ENCODE measurements at places on chromosomes 2 and 18. TPM values are rescaled to one million over a fixed set of nuclear protein-coding genes. Genes with fewer than 3 reads are reported as not detected.

DNA sequence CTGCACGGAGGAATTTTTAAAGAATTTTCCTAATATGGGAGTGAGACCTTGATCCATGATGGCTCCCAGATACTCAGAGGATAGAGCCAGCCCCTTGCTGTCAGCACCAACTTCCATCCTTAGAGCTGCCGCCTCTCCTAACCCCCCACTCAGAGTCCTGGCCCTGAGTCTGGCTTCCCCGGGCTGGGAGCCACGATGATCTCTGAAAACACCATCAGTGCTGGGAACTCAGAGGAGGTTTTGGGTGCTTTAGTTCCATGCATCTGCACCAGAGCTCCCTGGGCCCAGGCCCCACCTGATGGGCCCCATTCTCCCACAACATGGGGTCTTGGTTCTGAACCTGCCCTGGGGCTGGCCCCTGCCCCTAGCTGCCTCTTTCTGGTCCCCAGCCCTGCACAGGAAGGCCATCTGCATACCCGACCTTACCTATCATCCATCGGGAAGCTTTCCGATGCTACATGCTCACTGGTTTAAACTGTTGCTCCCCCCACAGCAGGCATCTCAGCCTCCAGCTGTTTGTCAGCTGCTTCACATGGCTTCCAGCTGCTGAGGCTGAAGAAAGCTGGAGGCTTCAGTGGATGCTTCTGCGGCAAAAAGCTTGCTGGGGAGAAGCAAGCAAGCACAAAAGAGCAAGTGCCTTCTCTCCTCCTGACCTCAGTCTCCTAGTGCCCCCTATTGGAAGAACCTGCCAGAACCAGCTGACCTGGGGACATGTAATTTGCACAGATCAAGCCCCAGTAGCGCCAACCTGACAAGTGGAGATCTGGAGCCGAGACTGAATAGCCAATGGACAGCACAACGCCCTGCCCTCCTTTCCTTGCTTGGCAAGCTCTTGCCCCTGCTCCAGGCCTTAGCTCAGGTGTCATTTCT, 24.2 kb upstream of the RHOB start:
- DNase-seq, result peak; percentile 25
- H3K27me3 ChIP-seq, result no peaks in the 10 kb centered on the region
- H3K4me1 ChIP-seq, result peaks cover 27% of the 10 kb centered on the region
- no peaks in the 10 kb centered on the region for H3K36me3 ChIP-seq

The OTOS gene
- total RNA-seq, result not detected

DNA sequence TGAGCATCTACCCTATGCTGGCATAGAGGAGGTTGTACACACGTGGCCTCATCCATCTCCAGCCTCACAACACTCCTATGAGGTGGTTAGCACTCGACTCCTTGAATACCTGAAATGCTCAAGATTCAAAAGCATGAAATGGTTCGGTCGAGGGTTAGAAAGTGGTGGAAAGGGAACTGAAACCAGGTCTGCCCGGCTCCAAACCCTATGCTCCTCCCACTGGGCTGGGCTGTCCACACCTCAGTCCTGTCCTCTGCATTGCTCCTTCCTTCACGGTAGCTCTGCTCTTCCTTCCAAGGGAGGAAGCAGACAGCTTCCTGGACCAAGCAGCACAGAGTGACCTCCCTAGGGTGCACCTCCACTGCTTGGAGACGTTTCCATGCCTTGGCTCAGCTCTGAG, 565.2 kb upstream of the ID2 start:
- peak; percentile 23 for DNase-seq
- H3K27ac ChIP-seq, result no peak overlapping the region
- peaks cover 26% of the 10 kb centered on the region for H3K4me1 ChIP-seq
- H3K36me3 ChIP-seq, result no peaks in the 10 kb centered on the region

The RAB6C gene
- 0.41 TPM for total RNA-seq

- H3K4me3 ChIP-seq, result no peak overlapping the region
- H3K27me3 ChIP-seq, result no peaks in the 10 kb centered on the region
- H3K4me1 ChIP-seq, result no peaks in the 10 kb centered on the region
- no peak overlapping the region for H3K27ac ChIP-seq
- H3K36me3 ChIP-seq, result no peaks in the 10 kb centered on the region
- DNase-seq, result no peak
Measured at GRCh38 chr18:68177807-68178702, 536.9 kb downstream of the TMX3 start.

The KLHL14 gene
- total RNA-seq, result 0.75 TPM

DNA sequence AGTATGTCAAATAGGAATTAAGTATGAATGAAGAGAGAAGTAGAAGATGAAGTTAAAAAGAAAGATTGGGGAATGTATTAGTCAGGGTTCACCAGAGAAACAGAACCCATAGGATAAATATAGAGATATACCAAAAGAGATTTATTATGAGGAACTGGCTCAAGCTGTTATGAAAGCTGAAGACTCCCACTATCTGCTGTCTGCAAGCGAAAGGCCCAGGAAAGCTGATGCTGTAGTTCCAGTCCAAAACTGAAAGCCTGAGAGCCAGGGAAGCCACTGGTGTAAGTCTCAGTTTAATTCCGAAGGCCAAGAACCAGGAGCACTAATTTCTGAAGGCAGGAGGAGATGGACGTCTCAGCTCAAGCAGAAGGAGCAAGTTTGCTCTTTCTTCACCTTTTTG, 200.9 kb upstream of the FN1 start:
- DNase-seq, result no peak
- H3K27me3 ChIP-seq, result no peaks in the 10 kb centered on the region
- no peaks in the 10 kb centered on the region for H3K36me3 ChIP-seq

DNA sequence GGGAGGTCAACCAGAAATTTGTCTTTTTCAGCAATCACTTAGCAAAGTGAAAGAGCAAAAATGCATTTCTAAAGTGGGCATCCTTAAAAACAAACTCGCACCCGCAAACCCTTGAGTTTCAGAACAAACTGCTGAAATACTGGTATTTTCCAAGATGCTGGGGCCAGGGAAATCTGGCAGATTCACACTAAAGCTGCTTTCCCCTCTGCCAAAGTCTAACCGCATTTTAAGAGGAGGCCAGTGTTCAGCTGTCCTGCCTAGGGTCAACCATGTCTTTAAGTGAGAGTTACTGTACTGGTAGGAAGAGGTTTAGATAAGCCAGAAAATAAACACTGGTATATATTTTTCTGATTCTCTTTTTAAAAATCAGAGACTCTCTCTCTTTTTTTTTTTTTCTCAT, 55.9 kb downstream of the ACVR1 start:
- no peak for DNase-seq
- peaks cover 11% of the 10 kb centered on the region for H3K36me3 ChIP-seq
- no peaks in the 10 kb centered on the region for H3K27me3 ChIP-seq

DNA sequence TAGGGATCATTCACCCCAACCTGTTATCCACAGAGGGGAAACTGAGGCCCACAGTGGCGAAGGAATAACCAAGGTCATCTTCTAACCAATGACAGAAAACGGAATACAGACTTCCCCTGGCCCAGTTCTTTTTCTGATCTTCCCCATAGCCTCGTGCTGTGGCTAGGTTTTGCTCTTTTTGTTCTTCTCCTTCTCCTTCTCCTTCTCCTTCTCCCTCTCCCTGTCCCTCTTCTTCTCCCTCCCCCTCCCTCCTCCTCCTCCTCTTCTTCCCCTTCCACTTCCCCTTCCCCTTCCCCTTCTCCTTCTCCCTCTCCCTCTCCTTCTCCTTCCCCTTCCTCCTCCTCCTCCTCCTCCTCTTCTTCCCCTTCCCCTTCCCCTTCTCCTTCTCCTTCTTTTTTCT, 12.9 kb upstream of the TWIST2 start:
- H3K4me1 ChIP-seq, result no peaks in the 10 kb centered on the region
- no peak overlapping the region for H3K27ac ChIP-seq
- H3K36me3 ChIP-seq, result no peaks in the 10 kb centered on the region
- no peak for DNase-seq

DNA sequence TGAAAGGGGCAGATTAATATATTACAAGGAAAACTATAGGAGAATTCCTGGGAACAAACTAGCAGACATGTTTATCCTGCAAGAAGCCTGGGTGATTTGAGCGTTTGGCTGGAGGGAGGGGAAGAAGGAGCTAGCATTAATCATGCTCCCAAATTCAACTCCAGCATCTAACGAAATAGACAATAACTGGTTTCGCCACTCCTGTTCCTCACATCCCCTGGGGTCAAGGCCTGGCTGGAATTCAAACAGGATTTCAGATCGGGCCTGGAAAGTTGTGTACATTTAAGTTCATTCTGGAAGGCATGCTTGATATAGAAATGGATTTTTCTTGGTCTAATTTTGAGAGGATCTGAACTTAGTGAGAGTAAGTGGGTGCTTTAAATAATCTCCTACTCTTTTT, 126.1 kb upstream of the CTAGE1 start:
- DNase-seq, result no peak
- H3K27ac ChIP-seq, result no peak overlapping the region
- no peaks in the 10 kb centered on the region for H3K4me1 ChIP-seq
- no peak overlapping the region for H3K4me3 ChIP-seq

DNA sequence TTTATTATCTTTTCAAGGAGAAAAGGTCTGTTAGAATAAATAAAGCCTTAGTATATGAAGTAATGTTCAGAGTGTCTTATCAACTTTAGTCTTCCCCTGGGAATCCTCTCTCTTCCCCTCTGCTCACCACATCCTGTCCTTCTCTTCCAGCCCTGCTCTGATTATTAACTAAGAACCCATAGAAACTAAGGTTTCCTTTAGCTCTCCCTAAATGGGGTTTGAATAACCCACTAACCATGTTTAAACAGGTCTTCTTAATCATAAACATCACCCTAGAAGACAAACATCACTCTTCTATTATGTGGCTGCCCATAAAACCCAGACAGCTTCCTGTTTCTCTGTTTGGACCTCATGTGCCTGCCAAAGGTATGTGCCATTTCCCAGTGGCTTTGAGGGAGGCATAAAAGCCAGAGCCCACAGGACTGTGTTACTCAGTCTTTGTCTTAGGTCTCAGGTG, 50.1 kb downstream of the SLC14A1 start:
- H3K4me1 ChIP-seq, result no peaks in the 10 kb centered on the region
- no peak overlapping the region for H3K27ac ChIP-seq
- H3K27me3 ChIP-seq, result peaks cover 15% of the 10 kb centered on the region
- no peaks in the 10 kb centered on the region for H3K36me3 ChIP-seq
- DNase-seq, result no peak

The SGPP2 gene
- total RNA-seq, result 26.5 TPM

DNA sequence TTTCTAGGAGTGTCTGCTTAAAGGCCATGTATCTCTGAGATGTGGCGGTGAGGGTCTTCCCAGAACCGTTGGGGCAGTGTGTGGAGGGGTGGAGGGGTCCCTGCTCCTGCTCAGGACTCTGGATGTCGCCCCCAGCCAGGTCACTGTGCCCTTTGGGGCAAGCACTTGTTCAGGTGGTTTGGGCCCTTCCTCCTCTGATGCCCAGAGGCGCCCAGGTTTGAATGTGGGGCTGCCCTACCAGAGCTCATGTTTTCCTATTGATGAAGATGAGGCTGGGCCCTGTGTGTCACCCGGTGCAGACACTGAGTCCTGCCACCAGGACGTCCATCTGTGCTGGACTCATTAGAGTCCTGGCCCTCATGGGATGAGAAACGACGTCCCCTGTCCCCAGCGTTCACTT, 14.3 kb upstream of the PER2 start:
- no peak for DNase-seq
- H3K4me3 ChIP-seq, result no peak overlapping the region
- H3K36me3 ChIP-seq, result no peaks in the 10 kb centered on the region
- no peaks in the 10 kb centered on the region for H3K27me3 ChIP-seq

DNA sequence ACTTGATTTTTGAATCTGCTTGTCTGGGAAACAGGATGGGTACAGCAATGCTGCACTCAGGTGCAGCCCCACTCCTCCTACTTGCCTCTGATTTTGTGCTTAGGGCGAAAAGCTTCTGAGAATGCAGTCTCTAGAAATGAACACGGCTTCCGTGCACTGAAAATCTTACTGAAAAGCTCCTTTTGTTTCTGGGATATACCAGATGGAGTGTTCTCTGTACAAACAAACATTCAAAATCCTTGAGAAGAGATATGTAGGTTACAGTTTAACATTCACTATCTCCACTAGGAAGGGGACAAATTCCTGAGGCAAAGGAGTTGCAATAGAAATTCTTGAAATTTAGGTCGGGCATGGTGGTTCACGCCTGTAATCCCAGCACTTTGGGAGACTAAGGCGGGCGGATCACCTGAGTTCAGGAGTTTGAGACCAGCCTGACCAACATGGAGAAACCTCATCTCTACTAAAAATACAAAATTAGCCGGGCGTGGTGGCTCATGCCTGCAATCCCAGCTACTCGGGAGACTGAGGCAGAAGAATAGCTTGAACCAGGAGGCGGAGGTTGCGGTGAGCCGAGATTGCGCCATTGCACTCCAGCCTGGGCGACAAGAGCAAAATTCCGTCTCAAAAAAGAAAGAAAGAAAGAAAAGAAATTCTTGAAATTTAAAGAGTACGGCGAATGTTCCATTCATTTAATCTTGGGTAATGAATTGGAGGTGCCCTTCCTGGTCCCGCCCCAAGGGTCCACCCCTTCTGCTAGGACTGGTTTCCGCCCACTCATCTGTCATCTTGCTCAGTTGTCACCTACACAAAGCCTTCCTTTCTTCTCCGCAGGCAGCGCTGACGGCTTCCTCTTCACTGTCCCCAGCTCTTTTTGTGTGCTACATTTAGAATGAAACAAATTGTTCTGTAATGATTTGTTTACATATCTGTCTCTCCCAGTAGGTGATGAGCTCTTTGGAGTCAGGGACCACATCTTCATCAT, 92.4 kb downstream of the SOCS6 start:
- peaks cover 27% of the 10 kb centered on the region for H3K4me1 ChIP-seq
- H3K36me3 ChIP-seq, result no peaks in the 10 kb centered on the region
- DNase-seq, result peak; percentile 86
- H3K27me3 ChIP-seq, result no peaks in the 10 kb centered on the region
- H3K4me3 ChIP-seq, result no peak overlapping the region

GRCh38 chr2:154307007-154307406, 391.5 kb upstream of the KCNJ3 start:
- H3K27ac ChIP-seq, result no peak overlapping the region

- no peak overlapping the region for H3K27ac ChIP-seq
- H3K36me3 ChIP-seq, result no peaks in the 10 kb centered on the region
- peaks cover 14% of the 10 kb centered on the region for H3K4me1 ChIP-seq
- H3K4me3 ChIP-seq, result no peak overlapping the region
Measured at GRCh38 chr2:39516347-39517101, 79.4 kb upstream of the MAP4K3 start.

GRCh38 chr2:5925604-5926003, 233.4 kb downstream of the SOX11 start:
- no peaks in the 10 kb centered on the region for H3K36me3 ChIP-seq
- no peak overlapping the region for H3K27ac ChIP-seq
- no peaks in the 10 kb centered on the region for H3K27me3 ChIP-seq
- no peak for DNase-seq
- no peaks in the 10 kb centered on the region for H3K4me1 ChIP-seq

DNA sequence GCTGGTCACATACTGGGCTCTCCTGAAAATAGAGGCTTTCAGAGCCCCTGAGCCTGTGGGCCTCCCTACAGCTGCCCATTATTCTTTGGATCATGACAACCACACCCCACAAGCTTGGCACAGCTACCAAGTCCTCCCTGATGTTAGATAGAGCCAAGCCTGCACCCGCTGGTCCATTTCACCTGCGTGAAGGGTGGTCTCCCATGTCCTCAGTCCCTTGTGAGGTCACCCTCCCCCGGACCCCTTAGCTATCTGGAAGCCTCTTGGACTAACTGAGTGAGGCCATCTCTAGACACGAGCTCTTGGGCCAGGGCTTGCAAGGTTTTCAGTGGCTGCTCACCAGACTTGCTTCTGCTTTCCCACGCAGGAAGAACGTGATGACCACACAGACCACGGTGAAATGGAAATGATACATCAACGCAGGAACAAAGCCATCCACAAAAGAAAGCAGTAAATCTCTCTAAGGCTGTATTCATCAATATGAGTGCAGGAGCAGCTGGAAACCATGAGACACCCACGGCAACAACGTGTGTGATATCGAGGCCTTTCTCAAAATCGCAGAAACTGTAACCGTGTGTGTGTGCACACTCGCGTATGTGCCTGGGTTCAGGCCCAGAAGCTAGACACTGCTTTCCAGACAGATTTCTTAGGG, 10.1 kb upstream of the MAL start:
- no peaks in the 10 kb centered on the region for H3K36me3 ChIP-seq
- H3K27me3 ChIP-seq, result no peaks in the 10 kb centered on the region

The MC2R gene
- total RNA-seq, result not detected
